Activated CD8-positive, alpha-beta memory T cell treated with anti-CD3 and anti-CD28 coated beads for 4 hours (primary cell): ENCODE measurements at places on chromosomes 1 and 21.

DNA sequence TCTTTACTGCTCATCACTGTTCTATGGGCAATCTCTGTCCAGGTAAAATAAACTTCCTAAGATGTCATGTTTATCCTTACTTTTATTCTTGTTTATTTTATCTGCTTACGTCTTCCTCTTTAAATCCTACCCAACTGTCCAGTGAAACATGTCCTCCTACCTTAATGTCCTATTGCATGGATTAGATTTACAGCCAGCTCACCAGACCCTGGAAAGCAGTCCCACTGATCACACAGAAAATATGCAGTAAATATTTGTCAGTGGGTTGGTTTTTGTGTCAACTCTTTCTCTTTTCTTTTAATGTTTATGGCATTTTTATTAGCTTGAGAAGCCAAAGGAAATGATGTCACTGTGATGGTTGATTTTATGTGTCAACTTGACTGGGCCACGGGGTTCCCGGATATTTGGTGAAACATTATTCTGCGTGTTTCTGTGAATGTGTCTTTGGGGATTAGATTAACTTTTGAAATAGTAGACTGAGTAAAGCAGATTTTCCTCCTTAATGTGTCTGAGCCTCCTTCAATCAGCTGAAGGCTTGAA is 258.3 kb downstream of the SRGAP2C start:
- no peak for DNase-seq

- no peak for DNase-seq
Measured at GRCh38 chr1:27884006-27884954, 11.9 kb downstream of the THEMIS2 start.

DNA sequence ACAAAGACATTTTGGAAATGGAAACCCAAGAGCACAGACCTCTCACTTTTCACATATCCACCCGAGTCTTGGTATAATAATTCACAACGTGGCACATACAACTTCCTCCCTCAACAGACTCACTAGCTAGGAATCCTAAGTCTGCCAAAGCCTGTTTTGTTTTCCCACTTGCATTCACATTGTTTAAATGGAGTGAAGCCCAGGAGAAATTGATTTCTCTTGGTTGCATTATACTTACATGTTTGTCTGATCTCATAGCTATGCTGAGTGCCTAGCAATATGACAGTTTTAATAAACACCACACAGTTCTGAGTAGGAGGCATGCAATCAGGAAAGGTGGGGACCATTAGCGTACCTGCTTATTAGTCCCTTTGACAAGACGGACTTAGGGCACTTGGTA is 348.6 kb upstream of the ADGRL4 start:
- no peak for DNase-seq

GRCh38 chr1:234562334-234562733 is 47.6 kb downstream of the IRF2BP2 start:
- DNase-seq = no peak

DNA sequence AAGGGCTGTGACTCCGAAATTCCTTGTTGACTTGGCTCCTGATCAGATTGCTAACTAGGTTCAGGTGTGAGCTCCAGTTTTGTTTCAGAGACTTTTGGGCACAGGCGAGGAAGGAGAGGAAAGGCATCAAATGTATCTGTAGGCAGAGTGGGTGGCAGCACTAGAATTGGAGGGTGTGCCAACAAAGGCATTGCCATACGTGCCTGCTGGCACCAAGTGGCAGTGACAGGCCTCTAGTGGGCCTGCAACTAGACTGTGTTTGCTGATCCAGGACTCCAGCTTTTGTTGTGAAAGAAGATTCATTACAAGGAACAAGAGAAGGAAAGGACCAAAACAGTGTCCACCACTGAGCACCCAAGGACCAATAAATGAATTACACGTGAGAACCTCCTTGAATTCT is 79.5 kb downstream of the TM2D1 start:
- DNase-seq = no peak

- DNase-seq = no peak
Measured at GRCh38 chr21:17780539-17780938, 38.6 kb downstream of the C21orf91 start.

DNA sequence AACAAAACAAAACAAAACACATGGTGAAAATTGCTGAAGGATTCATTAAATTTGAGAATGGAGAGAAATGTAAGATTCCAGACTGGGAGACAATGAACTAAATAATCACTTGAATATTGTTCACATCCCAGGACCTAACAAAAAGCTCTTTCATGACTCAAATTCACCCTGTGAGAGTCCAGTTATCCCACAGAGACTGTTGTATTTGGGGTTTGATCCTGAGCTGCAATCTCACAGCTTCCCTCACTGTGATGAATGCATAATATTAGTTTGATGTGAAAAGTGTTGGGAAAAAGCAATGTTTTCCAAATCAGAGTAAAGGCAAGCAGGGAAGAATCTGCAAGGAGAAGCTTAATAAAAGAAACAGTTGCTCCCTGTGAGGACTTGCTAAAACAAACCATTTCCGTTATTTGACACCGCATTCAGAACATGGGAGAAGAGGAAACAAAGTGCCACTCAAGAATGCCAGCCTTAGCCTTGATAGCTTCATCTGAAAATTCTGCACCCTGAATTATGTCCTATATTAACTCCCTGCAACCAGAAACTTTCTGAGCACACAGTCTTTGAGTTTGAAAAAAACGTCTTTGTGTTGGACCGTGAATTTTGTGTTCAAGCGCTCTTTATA is 208.8 kb downstream of the DAB1 start:
- no peak for DNase-seq

DNA sequence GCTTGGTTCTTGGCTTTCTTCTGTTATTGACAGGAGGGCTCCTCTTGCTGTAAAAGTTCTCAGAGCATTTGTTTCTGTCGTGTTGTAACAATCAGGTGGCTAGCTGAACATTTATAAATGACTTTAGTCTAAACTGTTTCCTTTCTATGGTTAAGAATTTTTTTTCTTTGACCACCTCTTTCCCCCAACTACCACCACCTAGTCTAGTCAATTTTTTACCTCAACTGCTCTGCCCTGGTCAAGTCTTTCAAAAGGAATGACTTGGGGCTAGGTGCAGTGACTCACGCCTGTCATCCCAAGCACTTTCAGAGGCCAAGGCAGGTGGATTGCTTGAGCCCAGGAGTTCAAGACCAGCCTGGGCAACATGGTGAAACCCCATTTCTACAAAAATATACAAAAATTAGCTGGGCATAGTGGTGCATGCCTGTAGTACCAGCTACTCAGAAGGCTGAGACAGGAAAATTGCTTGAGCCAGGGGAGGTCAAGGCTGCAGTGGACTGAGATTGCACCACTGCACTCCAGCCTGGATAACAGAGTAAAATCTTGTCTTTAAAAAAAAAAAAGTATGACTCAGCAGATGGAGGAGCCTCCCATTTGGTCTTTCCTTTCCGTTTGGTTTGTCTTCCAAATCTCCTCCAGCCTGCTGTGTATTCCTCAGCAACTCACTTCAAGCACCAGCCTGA is 40.7 kb downstream of the MAP3K21 start:
- DNase-seq = no peak

DNA sequence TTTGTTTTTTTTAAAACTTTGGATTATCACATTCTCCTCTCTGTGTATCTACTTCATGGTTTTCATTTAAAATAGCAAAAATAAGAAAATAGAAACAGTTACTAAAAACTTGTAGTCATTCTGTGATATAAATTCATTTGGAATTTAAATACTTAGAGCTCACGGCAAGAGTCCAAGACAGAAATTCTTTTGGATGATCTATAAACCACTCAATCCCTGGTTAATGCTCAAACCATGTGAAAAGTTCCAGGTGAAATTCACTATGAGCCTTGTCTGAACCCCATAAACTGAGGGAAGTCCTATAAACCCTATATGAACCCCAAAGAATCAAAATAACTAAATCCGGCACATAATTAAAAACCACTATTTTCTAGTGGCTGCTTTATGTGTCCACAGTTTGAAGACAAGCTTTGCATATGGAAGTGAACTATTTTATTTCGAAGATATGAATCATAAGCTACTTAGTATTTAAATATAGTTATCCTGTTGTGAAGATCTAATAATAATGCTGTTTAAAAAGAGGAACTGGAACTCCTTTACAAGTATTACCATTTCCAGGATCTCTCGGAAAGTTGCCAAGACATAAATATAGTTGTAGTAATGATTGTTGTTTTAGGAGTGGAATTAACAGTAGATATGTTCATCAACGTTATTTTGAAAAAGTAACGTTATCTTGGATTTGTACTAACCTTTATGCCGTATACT is 163.5 kb downstream of the NFIA start:
- DNase-seq = no peak

GRCh38 chr1:195637539-195637938 is 970.7 kb downstream of the KCNT2 start:
- no peak for DNase-seq
